ENCODE measurements at places on chromosomes 11 and 22.

DNA sequence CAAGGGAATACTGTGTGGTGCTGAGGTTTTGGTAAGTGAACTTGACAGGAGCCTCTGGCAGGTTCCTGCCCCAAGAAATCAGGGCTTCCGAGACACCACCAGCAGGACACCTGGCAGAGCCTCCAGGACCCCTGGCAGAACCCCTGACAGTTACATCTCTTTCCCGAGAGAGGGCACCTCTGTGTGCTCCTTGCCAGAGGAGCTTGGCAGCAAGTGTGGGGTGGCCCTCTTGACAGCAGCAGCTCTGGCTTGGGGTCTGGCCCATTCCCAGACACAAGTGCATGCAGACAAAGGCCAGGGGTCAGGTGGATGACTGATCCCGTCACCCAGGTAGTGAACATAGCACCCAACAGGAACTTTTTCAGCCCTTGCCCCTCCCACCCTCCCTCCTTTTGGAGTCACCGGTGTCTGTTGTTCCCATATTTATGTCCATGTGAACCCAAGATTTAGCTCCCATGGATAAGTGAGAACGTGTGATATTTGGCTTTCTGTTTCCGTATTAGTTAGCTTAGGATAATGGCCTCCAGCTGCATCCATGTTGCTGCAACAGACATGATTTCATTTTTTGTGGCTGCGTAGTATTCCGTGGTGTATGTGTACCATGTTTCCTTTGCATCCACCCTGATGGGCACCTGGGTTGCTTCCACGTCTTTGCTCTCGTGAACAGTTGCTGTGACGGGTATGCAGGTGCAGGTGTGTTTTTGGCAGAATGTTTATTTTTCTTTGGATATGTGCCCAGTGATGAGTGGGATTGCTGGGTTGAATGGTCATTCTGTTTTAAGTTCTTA, 21.2 kb upstream of the OSBPL5 start:
- DNase-seq, result no peak

GRCh38 chr22:41753984-41754383, 46.5 kb upstream of the CCDC134 start:
- no peak for DNase-seq

- DNase-seq, result peak; percentile 60
These were observed 94.3 kb downstream of the SLC17A6 start for GRCh38 chr11:22432291-22433093.

- DNase-seq, result no peak
These were observed 304.1 kb upstream of the PITPNB start for GRCh38 chr22:28222976-28223745.

DNA sequence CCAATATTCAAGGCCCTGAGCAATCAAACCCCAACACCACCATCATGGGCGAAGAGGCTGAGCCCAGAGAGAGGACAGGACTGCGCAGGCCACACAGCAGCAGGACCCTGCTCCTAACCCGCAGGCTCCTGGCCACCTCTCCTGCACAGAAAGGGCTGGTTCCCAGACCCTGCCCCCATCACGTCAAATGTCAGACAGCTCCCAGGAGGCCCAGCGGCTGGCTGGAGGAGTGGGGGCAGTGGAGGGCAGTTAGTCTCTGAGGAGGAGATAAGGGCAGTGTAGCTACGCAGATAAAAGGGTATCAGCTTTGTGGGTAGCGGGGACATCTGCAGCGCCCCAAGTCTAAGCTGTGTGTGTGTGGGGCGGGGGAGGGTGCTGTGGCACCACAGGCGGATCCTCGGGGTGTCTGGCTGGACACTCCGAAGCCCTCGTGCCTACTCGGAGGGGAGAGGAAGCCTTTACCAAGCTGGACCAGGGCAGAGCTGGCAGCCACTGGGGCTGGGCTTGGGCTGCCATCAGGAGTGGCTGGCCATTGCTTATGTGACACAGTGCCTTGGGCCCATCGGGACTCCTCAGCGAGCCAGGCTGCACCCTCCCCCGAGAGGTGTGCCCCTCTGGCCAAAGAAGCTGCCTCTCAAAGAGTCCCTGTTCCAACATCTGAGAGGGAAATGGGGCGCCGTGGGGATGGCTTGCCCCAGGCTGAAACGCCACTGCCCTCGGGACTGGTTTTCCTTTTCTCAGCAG, 21.5 kb downstream of the FADS3 start:
- no peak for DNase-seq
